HT1080 (cell line): ENCODE measurements at places on chromosomes 1 and 21.

GRCh38 chr1:75171876-75172275 lies 37.7 kb downstream of the LHX8 start:
- no peak for DNase-seq

DNA sequence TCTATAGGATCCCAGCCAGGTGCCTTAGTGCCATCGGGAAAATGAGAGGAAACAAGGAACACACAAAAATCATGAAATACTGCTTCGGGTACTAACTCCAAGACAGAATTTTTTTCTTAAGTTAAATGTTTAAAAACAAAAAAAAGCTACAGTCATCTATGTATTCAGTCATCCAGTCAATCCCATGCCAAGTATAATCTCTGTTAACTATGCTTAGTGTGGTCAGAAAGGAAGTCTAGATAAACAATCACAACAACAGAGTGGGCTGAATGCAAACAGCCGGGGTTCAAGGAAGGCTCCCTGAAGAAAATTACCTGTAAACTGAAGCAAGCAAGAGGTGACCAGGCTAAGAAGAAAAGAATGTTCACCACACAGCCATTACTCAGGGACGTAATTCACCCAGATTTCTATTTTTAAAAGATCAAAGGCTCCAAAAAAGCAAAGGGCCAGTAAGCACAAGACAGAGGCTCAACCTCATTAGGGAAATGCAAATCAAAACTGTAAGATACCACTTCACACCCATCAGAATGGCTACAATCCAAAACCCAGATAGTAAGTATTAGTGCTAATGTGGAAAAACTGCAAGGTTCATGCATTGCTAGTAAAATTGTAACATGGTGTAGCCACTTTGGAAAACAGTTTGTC lies 53.0 kb downstream of the RERE start:
- DNase-seq: no peak

DNA sequence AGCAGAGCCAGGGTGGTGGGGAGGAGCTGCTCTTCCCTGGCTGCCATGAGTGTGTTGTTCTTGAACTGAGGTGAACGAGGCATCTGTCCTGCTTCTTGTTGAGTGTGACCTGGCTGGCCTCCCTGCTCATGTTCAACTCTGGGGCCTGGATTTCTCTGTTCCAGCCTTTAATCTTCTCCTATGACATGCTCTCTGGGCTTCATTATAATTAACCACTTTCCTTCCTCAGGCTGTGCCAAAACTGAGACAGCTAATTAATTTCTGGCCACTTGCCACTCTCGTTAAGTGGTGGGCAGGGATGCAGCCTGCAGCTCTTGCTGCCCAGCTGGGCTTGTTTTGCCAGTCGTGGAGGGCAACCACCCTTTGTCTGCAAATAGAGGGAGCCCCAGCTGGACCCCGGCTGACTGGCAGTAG lies 23.3 kb downstream of the OPRD1 start:
- DNase-seq: no peak

- no peak for DNase-seq
These were observed 262.8 kb upstream of the VAMP3 start for GRCh38 chr1:7508052-7508933.

- DNase-seq: no peak
These were observed at the start of gene PATJ for GRCh38 chr1:61741711-61742619. PATJ (plus strand) TSS chr1:61742480; CDS start chr1:61762893, 20,413 bp downstream.

DNA sequence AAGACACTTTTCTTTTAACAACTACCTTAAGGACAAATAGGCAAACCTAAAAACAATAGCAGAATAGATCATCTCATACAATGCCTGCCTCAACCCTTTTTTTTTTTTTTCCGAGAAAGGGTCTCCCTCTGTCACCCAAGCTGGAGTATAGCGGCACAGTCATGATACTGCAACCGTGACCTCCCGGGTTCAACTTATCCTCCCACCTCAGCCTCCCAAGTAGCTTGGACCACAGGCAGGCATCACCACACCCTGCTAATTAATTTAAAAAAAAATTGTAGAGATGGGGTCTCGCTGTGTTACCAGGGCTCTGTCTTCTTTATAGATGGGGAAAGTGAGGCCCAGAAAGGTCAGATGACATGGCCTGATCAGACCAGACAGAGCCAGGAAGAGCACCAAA lies 7.9 kb downstream of the SH3BGRL3 start:
- DNase-seq: no peak

- no peak for DNase-seq
These were observed 481.0 kb upstream of the CAMK1G start for GRCh38 chr1:209102531-209102930.

- DNase-seq: peak; percentile 98
These were observed 8.6 kb upstream of the EPHA2 start for GRCh38 chr1:16164213-16165072.

DNA sequence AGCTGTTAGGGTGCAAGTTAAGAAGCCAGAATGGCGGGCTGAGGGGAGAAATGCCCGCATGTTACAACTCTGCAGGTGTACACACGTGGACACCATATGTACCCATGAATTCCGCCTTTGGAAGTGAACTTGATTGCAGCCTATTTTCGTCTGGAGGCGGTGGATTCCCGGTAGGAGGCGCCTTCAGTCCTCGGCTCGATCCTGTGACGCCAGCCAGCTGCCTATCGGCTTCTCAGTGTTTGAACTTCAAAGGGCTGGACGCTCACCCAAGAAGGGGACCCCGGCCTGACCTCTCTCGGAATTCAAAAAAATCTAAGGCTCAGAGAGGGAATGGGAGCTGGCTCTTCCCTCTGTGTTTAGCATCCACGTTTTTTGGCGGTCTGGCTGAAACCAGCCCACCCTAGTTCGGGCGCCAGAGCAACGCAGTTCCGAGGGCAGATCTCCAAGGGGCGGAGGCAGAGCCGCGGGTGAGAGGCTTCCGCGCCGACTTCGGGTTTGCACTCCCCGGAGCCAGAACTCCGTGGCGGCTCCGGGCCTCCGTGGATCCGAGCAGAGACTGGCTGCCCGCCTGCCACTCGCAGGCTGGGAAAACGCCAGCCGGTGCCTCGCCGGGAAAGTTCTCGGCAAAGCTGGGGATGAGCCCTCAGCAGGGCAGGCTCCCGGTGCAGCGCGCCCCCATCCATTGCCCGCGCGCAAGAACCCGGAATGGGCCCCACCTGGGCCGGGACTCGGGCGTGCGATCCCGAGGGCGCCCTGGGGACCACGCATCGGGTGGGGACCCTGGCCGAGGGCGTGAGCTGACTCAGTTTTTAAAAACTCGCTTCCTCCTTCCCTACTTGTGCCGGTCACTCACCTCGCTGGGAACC lies 996 bp upstream of the TMEM51 start:
- DNase-seq: peak; percentile 87

- DNase-seq: no peak
These were observed 60.6 kb downstream of the NAV1 start for GRCh38 chr1:201599548-201599947.

- DNase-seq: peak; percentile 70
These were observed 10.6 kb upstream of the GADD45A start for GRCh38 chr1:67674260-67675011.
